Left lung (tissue), 14 donors: ENCODE measurements at places on chromosomes 3 and 15. TPM values are rescaled to one million over a fixed set of nuclear protein-coding genes. Genes with fewer than 3 reads are reported as not detected.

DNA sequence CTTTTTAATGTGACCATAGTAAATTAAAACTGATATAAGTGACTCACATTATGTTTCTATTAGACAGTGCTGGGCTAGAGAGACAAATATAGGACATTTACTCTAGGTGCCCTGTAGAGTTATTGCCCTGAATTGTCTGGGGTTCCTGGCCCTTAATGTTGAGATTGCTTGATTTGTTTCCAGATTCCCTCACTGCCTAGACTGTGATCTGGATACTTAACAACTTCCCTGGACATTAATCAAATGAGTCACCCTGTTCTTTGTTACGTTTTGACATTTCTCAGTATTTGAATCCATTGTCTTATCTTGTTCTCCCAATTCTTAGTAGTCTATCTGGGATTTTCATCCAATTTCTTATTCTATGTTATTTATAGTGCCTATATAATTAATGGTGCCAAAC lies 65.8 kb downstream of the DTWD1 start:
- H3K36me3 ChIP-seq = no peaks in the 10 kb centered on the region
- no peak overlapping the region for H3K4me3 ChIP-seq
- H3K27me3 ChIP-seq = no peaks in the 10 kb centered on the region

- H3K27ac ChIP-seq = no peak overlapping the region
- no peak for DNase-seq
- H3K4me1 ChIP-seq = no peaks in the 10 kb centered on the region
- no peaks in the 10 kb centered on the region for H3K27me3 ChIP-seq
These were observed 122.7 kb downstream of the WNT5A start for GRCh38 chr3:55364421-55364820.

- H3K27me3 ChIP-seq = no peaks in the 10 kb centered on the region
- no peak overlapping the region for H3K4me3 ChIP-seq
- no peaks in the 10 kb centered on the region for H3K36me3 ChIP-seq
These were observed 8.7 kb upstream of the CPA3 start for GRCh38 chr3:148856384-148856783.

DNA sequence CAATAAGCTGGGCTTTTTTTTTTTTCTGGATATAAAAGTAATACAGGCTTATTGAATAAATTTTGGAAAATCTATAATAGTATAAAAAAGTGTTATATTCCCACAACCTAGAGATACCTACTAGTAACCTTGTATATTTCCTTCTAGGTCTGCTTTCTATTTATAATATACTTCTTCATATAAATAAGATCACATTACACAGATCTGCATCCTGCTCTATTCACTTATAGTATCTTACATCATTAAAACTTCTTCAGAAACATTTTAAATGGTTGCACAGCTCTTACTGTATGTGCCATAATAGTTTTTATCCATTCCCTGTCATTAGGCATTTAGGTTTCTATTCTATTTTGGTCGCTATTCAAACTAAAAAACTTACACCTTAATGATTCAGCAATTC lies 87.0 kb upstream of the TTBK2 start:
- H3K4me3 ChIP-seq = no peak overlapping the region
- H3K36me3 ChIP-seq = no peaks in the 10 kb centered on the region
- H3K27me3 ChIP-seq = no peaks in the 10 kb centered on the region

- DNase-seq = no peak
- no peaks in the 10 kb centered on the region for H3K36me3 ChIP-seq
- H3K27ac ChIP-seq = no peak overlapping the region
- no peaks in the 10 kb centered on the region for H3K27me3 ChIP-seq
- H3K4me1 ChIP-seq = no peaks in the 10 kb centered on the region
These were observed 66.6 kb downstream of the P3H2 start for GRCh38 chr3:190053919-190054672.

The CALML4 gene
- total RNA-seq = 10.8 TPM

The TERC gene
- 4.0 TPM for total RNA-seq

DNA sequence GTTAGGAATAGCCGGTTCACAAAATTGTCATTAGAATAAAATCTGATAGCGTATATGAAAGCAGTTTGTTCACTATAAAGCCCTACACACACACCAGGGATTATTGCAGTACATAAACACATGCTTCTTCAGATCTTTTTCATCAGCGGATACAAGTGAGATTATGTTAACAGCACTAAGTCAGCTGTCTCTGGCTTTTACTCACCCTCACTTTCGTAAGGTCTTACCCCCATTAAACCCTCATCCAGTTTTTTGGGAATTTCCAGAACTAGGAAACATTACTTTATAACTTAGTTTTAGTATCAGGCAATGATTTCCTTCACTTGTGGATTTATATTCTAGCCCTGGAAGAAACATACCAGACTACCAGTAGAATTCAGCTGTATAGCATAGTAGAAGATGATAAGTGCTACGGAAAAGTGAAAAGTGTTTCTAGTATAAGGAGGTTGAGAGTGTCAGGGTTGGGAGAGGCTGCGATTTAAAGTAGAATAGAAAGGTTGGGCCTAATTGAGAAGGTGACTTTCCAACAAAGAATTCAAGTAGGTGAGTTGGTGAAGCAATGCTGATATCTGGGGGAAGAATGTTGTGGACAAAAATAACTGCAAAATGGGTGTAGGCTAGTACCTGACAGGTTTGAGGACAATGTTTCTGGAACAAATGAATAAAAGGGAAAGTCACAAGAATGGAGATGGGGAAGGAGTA lies 22.7 kb downstream of the TMEM207 start:
- H3K27me3 ChIP-seq = no peaks in the 10 kb centered on the region
- H3K4me1 ChIP-seq = no peaks in the 10 kb centered on the region
- H3K4me3 ChIP-seq = no peak overlapping the region
- DNase-seq = no peak

GRCh38 chr3:73669260-73669659 lies 44.5 kb upstream of the PDZRN3 start:
- no peak overlapping the region for H3K27ac ChIP-seq
- no peak overlapping the region for H3K4me3 ChIP-seq
- no peaks in the 10 kb centered on the region for H3K4me1 ChIP-seq
- no peak for DNase-seq
- H3K36me3 ChIP-seq = no peaks in the 10 kb centered on the region

DNA sequence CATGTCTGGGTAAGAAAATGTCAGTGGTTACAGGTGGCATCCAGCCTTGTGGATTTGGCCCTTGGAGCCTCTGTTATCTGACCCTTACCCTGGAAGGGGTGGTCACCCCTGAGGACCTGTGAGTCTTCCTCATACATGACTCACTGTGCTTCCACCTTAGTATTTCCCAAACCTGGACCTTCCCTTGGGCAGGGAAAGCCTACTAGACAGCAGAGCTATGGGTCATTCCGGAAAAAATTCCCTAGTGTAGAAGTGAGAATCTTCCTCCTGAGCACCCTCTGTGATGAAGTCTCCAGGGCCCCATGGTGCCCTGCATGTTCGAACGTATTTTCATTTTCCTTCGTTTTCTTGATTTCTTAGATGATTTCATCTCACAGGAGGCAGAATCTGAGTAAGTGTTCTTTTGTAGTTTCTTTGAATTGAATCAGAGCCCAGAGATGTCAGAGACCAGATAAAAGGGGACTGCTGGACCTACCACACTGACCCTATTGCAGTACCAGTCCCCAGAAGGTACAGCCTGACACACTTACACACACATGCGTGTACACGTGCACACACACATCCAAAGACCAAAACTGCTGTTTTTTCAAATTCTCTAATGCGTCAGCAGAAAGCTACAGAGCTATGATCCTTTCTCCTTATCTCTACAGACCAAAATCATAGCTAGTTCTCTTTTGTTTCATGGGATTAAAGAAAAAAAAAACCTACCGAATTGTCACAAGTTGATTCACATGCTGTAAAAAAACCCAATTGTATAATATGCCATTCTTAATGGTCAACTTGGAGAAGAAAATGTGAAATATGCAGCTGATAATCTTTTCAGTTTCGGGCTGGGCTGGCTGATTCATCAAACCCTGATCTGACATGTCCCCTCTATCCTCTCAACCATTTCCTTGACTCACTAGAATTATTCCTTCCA lies 50.5 kb upstream of the ARHGEF3 start:
- H3K4me3 ChIP-seq = no peak overlapping the region
- no peaks in the 10 kb centered on the region for H3K27me3 ChIP-seq
- H3K36me3 ChIP-seq = no peaks in the 10 kb centered on the region
- no peak overlapping the region for H3K27ac ChIP-seq

DNA sequence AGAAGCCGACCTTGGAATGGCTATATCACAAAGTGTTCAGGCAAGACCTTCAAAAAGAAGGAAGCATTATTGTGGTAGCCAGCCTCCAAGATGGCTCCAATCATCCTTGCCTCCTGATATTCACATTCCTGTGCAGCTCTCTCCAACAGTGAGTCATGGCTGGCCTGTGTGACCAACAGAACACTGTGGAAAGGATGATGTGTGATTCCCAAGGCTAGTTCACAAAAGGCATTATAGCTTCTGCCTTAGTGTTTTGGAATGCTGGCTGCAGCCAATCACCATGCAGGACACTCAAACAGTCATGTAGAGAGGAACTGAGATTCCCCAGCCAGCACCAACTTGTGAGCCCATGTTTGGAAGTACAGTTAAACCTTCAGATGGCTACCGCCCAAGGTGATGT lies 102.6 kb downstream of the EFL1 start:
- no peaks in the 10 kb centered on the region for H3K4me1 ChIP-seq
- no peak for DNase-seq
- no peaks in the 10 kb centered on the region for H3K27me3 ChIP-seq
- H3K27ac ChIP-seq = no peak overlapping the region

DNA sequence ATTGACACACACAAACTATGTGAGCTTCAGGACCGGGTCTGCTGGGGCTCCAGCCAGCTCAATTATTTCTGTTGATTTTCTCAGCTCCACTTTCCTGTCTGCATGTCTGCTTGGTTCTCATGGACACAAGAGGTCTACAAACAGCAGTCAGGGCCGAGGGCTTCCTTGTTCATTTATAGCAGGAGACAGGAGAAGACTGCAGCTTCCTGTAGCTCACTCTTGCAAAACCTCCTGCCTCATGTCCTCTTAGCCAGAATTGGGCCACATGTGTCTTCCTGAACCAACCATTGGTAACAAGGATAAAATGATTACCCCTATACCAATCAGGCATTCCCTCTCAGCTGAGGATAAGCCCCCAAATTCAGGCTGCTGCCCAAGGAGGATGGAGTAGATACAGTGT lies 182.8 kb downstream of the TLE3 start:
- H3K4me3 ChIP-seq = no peak overlapping the region
- H3K27ac ChIP-seq = no peak overlapping the region
- no peaks in the 10 kb centered on the region for H3K4me1 ChIP-seq
- DNase-seq = no peak
- H3K36me3 ChIP-seq = no peaks in the 10 kb centered on the region

DNA sequence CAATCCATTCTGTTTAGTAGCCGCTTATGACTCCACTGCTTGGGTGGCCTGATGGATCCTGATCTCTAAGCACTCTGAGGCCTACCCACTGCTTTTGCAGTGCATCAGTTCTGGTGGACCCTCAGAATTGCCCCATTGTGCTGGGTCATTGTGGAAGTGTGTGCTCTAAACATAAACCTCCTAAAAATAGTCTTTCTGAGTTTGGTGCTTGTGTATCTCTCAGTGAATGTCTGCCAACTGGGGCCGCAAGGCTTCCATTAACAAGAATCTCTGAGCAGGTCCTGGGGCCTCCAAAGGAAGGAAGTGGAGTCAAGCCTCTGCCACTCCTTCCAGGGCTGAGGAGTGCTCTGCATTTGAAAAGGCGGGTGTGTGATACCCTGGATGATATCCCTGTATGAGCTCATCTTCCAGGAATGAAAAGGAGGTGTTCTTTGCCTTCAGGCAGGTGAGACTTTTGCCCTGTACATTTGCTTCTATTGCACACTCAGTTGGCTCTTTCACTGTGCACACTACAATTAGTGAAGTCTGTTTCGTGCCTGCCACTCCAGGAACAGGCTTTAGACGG lies 80.0 kb upstream of the CACNA2D3 start:
- H3K4me3 ChIP-seq = no peak overlapping the region
- H3K27ac ChIP-seq = no peak overlapping the region

GRCh38 chr3:161600173-161600572 lies 103.6 kb downstream of the OTOL1 start:
- H3K4me3 ChIP-seq = no peak overlapping the region
- H3K4me1 ChIP-seq = no peaks in the 10 kb centered on the region
- H3K27ac ChIP-seq = no peak overlapping the region
- DNase-seq = no peak
- H3K27me3 ChIP-seq = no peaks in the 10 kb centered on the region

The CHRNA3 gene
- not detected for total RNA-seq

- H3K36me3 ChIP-seq = no peaks in the 10 kb centered on the region
- peak overlapping the region; percentile 90 for H3K4me3 ChIP-seq
- no peaks in the 10 kb centered on the region for H3K27me3 ChIP-seq
- DNase-seq = no peak
- peak overlapping the region; percentile 92 for H3K27ac ChIP-seq
- peaks cover 54% of the 10 kb centered on the region for H3K4me1 ChIP-seq
These were observed 1.9 kb downstream of the CBLB start for GRCh38 chr3:105866656-105867653.

DNA sequence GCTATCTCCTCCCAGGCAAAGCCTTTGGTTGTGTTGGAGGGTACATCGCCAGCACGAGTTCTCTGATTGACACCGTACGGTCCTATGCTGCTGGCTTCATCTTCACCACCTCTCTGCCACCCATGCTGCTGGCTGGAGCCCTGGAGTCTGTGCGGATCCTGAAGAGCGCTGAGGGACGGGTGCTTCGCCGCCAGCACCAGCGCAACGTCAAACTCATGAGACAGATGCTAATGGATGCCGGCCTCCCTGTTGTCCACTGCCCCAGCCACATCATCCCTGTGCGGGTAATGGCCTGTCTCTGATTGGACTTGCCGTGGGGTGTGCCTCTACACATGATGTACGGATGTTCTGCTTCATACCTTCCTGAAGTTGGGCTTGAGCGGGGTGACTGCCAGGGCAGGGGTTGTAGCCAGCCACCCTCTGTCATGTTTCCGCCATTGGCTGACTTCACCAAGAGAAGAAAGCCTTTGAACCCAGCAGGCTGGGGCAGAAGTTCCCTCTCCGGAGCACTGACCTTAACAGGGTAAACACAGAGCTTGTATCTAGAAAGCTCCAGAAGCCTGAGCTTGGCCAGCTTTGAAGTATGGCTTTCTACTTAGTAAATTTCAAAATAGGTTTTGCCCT lies 13.4 kb downstream of the ALAS1 start:
- peaks cover 1% of the 10 kb centered on the region for H3K4me1 ChIP-seq
- peaks cover 12% of the 10 kb centered on the region for H3K36me3 ChIP-seq
- H3K4me3 ChIP-seq = no peak overlapping the region
- no peak overlapping the region for H3K27ac ChIP-seq
- DNase-seq = peak; percentile 40
- no peaks in the 10 kb centered on the region for H3K27me3 ChIP-seq

DNA sequence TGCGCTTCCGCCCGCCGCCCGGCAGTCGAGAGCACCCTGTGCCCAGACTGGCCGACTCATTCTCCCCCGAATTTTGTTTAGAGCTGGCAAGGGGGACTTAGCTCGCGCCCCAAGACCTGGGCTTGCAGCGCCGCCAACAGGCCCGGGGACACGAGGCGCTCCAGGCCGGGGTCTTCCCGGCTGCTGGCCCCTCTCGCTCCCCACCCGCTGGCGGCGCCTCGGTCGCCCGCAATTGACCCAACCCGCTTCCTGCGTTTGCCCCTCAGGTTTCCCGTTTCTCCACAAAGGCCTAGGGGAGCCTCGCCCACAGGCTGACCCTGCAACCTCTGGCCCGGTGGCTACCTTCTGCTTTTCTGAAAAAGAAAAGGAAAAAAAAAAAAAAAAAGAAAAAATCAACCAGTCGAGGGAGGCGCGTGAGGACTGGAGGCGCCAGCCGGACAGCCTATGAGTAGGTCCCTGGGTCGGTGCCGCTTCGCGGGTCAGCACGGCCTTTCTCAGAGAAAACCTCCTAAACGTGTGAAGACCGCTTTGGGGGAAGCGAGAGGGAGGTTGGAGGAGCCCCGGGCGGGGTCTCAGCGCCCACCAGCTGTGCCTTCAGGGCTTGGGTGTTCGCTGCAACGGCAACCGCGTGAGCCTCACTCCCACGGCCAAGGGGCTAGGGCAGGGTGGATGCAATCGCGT lies 7.2 kb downstream of the FOXL2 start:
- no peaks in the 10 kb centered on the region for H3K36me3 ChIP-seq
- H3K4me1 ChIP-seq = peaks cover 53% of the 10 kb centered on the region
- DNase-seq = no peak
- H3K4me3 ChIP-seq = no peak overlapping the region
